ENCODE measurements at places on chromosomes 13 and 19.
A peak's percentile ranks its signal among the peaks of the same experiment; 100 is the strongest.

DNA sequence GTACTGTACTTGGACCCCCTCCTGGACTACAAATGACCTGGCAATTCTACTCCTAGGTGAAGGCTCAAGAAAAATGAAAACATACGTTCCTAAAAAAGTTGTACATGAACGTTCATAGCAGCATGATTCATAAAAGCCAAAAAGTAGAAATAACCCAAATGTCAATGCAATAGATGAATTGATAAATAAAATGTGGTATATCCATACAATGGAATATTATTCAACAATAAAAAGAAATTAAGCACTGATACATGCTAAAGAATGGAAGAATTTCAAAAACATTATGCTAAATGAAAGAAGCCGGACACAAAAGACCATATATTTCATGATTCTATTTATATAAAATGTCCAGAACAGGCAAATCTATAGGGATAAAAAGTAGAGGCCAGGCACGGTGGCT is 9.5 kb downstream of the ZNF432 start:
- DNase-seq = no peak

DNA sequence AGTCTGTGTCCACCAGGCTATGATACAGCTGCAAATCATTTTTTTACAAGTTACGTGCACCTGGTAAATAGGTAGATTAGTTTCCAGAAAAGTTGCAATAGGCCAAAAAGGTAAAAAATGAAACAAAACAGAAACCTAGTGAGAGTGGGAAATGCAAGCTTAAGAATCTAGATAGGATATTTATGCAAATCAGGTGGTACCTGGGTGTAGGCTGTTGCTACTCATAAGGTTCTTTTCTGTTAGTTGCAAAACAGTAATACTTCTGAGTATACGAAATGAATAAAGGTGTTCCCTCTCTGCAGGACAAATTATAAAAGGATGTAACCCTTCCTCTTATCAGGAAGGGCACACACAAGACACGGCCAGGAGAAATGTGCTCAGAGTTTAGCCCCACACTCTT is 97.9 kb downstream of the UGGT2 start:
- no peak for DNase-seq

GRCh38 chr13:99323488-99323887 is 16.3 kb upstream of the GPR183 start:
- peak; percentile 50 for DNase-seq

GRCh38 chr19:41298348-41298964 is 11.5 kb upstream of the CCDC97 start:
- DNase-seq = peak; percentile 28

GRCh38 chr19:48810151-48810550 is 678 bp downstream of the BCAT2 start:
- DNase-seq = no peak

DNA sequence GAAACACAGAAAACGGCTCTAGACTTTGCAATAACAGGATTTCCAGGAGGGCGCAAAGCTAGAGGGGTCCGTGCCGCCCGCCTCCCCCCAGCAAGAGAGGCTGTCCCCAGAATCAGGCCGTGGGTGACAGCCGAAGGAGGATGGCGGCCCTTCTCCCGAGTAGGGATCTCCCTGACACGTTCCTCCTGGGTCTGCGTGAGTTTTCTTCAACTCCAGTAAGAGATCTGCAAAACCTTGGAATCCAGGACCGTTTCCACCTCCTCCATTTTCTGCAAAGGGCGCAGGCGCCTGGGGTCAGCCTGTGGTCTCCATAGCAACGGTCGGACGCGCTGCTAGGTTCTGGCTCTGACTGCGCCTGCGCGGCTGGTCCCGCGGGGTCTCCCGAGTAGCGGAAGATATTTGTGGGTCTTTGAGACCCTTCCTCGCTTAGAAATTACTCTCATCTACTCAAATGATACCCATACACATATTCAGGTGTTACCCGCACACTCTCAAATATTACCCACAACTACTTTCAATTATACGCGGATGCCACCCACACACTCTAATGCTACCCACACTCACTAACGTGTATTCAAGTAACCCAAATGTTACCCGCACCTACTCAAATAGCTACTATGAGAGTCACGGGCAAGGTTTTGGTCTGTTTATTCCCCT is 2.1 kb downstream of the PNMA8C start:
- no peak for DNase-seq

- no peak for DNase-seq
Observed at GRCh38 chr13:29993196-29993595, 142.8 kb upstream of the UBL3 start.

GRCh38 chr13:26382366-26382765 is 128.4 kb downstream of the CDK8 start:
- no peak for DNase-seq

- DNase-seq = no peak
Observed at GRCh38 chr19:32570081-32570785, 10.8 kb upstream of the PDCD5 start.

GRCh38 chr13:67961331-67961730 is 731.2 kb upstream of the PCDH9 start:
- no peak for DNase-seq

- peak; percentile 61 for DNase-seq
Observed at GRCh38 chr13:33610438-33611120, 207.4 kb upstream of the RFC3 start.

DNA sequence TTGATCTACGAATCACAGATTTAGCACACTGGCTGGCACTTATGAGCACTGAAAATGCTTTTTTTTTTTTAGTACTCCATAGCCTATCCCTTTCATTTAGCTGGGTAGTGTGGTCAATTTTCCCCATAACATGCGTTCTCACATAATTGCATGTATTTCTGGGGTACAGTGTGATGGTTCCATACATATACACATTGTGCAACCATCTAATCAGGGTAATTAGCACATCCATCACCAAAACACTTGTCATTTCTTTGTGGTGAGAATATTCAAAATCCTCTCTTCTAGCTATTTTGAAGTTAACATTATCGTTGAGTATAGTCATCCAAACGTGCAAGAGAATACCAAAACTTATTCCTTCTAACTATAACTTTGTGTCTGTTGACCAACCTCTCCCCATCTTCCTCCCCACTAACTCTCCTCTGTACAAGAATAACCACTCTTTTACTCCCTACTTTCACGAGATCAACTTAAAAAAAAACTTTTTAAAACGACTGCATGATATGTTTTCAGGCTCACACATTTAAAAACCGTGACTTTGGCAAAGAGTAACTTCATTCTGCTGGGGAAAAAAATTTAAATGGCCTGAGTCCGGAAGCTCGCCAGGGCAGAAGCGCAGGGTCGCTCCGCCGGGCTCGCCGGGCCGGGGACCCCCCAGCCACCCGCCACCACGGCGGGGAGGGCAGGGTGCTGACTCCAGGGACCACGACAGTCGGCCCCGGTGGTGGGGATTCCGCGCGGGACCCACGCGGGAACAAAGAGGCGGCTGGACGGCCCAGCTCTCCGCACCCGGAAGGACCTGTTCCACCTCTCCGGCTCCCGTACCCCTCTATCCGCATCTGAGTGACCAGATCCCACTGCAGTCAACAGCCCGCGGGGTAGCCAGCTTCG is 868 bp upstream of the UBAC2 start:
- no peak for DNase-seq

DNA sequence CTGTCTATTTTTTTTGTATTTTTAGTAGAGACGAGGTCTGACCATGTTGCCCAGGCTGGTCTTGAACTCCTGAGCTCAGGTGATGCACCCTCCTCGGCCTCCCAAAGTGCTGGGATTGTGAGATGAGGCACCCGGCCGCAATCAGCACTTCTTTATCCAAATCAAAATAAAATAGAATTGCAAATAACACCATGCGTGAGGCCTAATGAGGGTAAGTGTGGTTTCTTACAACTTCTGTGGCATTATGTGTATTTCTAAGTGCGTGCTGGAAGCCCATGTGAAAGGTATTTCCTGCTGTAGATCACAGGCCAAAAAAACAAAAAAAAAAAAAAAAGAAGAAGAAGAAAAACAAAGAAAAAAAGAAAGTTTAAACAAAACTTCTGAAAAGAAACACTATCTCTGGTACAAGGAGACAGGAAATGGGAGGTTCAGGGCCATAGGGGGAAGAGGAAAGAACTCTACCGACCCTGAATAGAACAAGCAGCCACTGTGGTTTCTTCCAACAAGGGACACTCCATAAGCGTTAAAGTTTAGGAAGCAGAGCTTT is 3.0 kb upstream of the GRAMD1A start:
- no peak for DNase-seq

DNA sequence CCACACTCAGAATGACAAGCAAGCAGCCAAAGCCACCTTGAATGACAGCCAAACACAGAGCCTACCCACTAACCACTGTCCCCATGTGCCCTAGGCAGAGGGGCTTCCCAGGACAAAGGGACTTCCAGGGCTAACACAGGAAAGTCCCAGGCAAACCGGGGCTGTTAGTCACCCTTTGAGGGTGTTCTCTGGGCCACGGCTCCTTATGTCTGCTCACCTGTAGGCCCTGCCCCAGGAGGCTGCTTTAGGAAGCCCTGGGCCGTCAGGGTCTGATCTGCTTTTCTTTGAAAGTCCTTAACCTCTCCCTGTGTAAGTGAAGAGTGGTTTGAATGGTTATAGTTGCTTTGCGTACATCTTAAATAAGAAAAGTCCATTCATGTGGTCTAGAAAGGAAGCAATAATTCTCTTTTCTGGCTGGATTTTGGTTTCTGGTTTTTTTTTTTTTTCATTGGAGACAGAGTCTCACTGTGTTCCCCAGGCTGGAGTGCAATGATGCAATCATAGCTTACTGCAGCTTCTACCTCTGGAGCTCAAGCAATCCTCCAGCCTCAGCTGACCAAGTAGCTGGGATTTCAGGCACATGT is 161.4 kb downstream of the EFNB2 start:
- no peak for DNase-seq

GRCh38 chr13:66339214-66339613 is 890.9 kb downstream of the PCDH9 start:
- DNase-seq = no peak

Measured in RCC 7860 (cell line).